ENCODE measurements at places on chromosomes 13 and 19. TPM values are rescaled to one million over a fixed set of nuclear protein-coding genes. Genes with fewer than 3 reads are reported as not detected.

Gene SLC6A16
- 3.3 TPM for polyA plus RNA-seq

DNA sequence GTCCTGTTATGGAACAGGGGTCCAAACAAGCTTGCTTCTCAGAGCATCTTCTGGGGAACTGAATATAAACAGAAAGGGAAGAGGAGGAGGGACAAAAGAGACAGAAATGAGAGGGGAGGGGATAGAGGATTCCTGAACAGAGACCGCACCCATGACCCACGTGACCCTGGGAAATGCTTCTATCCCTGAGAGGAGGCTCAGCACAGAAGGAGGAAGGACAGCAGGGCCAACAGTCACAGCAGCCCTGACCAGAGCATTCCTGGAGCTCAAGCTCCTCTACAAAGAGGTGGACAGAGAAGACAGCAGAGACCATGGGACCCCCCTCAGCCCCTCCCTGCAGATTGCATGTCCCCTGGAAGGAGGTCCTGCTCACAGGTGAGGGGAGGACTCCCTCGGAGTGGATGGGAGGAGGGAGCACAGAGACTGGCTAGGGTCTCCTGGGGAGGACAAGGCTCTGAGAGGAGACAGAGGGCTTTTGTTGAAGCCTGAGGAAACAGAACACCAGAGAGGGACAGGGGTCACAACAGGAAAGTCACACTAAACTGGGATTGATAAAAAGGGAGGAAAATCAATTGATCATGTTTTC lies at the start of gene CEACAM6:
CEACAM6 (plus strand) TSS at position 203 of the 586 bp plus-strand sequence; CDS start at position 312, 109 bp downstream.
- DNase-seq: no peak

GRCh38 chr13:92823059-92823458 lies 403.5 kb upstream of the GPC6 start:
- no peak for DNase-seq

DNA sequence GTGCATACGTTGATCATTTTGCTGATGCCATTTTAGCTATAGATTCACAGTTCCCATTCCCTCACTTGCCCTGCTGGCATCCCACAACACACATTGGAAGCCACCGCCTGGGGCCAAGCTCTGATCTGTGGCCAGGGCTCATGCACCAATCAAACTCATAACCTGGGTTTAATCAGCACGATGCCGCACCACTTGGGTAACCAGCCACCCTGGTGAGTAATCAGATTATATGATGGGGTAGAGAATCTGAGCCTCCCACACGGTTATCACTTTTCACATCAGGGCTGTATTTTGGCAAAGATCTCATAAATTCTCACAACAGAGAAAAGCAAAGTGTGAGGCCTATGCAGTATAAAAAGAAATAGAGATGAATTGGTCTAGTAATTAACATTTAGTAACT lies 66.0 kb upstream of the TNFRSF19 start:
- no peak for DNase-seq

DNA sequence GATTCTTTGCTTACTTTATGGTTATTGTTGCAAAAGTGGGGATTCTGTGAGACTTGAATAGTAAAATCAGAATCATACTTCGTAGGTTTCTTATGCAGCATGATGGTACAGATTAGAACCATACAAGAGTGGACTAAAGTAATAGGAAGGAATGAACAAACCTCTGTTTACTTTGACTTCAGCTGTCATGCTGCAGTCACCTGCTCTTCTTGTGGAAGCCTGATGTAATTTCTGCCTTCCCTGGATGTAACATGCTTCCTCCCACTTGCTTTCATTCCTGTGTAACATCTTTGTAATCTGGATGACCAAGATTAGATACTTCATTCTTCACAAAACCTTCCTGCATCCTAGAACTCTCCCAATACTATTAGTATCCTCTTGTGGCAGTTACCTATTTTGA lies 235.0 kb downstream of the PCCA start:
- no peak for DNase-seq

Gene NEK5
- 0.13 TPM for polyA plus RNA-seq

DNA sequence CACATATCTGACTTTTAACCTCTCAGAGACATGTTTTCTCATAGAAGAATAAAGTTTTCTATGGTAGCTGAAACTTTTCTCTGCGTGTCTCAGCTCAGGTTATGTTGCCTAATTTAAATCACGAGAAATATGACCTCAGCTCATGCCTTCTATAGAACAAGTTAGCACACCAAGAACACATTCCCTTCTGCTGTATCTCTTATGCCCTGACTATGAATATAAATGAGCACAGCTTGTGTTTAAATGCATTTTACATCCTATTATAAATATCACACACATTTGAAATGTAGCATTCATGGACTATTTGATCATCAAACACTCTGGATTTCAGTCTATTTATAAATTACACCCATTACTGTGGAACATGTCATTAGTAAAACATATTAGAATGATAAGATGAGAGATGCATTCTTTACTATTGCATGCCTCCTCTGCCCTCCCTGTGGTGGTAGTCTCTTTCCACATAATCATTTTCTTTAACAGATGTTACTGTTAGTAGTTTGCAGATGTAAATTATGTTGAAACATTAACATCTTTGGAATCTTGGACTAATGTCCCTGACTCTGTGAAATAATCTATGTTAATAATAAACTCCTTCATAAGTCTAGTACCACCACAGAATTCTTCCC lies 2044.9 kb upstream of the PCDH20 start:
- DNase-seq: no peak

DNA sequence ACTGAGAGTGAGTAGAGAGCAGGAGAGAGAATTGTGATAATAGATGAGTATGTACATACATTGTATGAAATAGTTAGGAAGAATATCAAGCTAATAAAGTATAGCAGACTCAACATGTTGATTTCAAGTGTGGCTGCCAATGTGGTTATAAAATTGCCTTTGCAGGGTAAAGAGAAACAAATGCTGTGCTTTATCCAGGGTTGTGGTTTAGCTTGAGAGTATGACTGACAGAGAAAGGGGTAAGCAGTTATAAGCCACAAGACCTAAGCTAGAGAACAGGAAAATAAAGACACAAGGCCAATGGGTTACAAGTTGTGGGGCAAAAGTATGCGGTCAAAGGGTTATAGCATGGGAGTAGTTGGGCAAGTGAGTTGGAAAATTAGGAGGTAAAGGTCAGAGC lies 1217.5 kb downstream of the DIAPH3 start:
- no peak for DNase-seq

DNA sequence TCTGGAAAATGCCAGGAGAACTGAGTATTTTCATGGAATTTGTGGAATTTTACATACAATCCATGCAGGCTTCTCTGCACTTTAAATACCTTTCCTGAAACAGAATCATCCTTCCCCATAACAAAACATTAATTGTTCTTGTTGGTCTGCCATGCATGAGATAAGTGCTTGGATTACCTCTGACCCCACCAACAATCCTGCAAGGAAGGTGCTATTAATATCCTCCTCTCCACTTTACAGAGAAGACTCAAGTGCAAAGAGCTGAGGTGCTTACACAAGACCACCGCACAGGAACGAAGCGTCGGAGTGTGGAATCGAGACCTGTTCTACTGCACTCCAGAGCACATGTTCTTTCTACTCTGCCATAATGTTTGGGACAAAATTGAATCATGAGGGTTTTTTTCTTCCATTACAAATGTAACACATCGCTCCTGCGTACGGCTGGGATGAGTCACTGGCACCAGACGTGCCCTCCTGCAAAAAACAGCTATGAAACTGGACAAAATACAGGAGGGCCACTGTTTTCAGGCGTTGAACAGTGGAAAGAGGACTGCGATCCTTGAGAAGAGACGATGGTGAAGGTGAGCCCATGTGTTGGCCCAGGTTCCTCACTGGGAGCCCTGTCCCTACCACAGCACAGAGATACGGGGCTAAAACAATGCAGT lies 12.9 kb upstream of the LRRC4B start:
- DNase-seq: no peak

DNA sequence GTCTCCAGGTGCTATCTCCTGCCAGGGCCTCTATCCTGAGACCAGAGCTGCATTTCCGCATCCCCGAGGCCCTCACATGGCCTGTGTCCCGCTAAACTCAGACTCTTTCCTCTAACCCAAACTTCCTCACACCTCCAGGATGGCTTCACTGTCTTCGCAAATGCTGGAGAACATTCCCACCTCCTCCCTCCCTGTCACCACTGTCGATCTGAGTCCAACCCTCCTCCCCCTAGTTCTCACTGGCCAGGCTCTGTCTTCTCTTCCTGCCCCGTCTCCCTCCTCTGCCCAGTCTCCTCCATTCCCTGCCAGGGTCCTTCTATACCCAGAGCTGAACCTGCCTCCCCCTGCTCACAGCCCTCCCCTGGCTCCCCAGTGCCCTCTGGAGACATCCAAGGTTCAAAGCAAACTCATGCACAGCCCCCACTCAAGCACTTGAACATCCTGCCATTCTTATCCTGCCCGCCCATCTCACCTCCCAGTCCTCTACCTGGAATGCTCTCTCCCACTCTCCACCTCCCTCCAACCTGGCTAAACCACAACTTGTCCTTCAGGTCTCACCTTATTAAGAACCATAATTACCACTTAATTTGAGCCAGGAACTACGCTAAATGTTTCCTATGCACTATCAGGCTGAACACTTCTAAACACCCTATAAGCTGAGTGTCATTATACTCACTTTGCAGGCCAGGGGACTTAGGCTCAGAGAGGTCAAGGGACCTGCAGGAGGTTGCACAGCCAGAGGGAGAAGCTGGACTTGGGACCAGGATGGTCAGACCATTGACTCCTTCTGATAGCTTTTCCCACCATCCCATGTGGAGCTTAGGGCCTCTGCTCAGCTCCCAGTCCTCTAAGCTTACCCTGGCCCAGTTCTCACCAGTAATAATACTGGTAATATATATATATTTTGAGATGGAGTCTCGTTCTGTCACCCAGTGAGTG lies 961 bp upstream of the VSIG10L start:
- DNase-seq: no peak

GRCh38 chr19:2538096-2538757 lies 62.3 kb downstream of the GADD45B start:
- DNase-seq: no peak

- DNase-seq: no peak
Measured at GRCh38 chr13:28475916-28476725, 18.8 kb downstream of the FLT1 start.

Gene SYDE1
- 9.4 TPM for polyA plus RNA-seq

DNA sequence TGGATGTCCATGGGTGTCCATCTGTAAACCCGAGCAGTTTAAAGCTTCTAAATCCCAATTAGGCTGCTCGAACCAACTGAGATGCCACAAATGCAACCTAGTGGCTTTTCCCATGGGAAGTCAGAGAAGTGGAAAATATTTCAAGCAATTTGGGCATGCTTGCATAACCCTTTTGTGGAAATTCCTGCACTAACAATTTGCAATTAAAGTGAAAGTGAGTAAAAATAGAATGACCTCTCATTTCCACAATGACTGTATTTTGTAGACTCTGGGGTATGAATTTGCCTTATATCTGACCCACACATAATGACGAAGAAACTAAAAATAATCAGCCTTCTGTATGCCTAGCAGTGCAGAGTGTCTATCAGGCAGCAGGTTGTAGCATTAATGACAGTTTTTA lies 91.8 kb upstream of the TSC22D1 start:
- no peak for DNase-seq

DNA sequence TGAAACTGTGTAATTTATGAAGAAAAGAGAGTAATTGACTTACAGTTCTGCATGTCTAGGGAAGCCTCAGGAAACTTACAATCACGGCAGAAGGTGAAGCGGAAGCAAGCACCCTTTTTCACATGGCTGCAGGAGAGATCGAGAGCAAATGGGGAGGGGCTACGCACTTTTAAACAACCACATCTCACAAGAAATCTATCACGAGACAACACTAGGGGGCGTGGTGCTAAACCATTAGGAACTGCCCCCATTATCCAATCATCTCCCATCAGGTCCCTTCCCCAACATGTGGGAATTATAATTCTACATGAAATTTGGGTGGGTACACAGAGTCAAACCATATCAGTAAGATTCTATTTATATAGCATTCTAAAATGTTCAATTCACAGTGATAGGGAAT lies 114.8 kb upstream of the TRPC4 start:
- DNase-seq: no peak

GRCh38 chr13:50969691-50970090 lies 60.1 kb downstream of the RNASEH2B start:
- DNase-seq: no peak

GRCh38 chr13:94602467-94602866 lies 810 bp downstream of the GPR180 start:
- DNase-seq: no peak
